Putamen (tissue), 1 donor: ENCODE measurements at places on chromosomes 7 and 10.

DNA sequence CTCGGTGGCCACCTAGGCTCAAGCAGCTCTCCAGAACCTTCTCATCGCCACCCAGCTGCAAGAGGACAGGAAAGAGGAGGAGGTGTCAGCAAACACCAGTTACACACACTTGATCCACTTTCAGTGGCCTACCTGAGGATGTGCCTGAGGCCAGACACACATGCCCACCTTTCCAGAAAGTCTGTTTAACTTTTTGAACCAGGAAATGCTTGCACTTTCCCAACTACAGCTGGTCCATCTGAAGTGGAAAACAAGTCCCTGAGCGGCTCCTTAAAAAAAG lies 15.7 kb upstream of the CYREN start:
- DNase-seq = no peak

DNA sequence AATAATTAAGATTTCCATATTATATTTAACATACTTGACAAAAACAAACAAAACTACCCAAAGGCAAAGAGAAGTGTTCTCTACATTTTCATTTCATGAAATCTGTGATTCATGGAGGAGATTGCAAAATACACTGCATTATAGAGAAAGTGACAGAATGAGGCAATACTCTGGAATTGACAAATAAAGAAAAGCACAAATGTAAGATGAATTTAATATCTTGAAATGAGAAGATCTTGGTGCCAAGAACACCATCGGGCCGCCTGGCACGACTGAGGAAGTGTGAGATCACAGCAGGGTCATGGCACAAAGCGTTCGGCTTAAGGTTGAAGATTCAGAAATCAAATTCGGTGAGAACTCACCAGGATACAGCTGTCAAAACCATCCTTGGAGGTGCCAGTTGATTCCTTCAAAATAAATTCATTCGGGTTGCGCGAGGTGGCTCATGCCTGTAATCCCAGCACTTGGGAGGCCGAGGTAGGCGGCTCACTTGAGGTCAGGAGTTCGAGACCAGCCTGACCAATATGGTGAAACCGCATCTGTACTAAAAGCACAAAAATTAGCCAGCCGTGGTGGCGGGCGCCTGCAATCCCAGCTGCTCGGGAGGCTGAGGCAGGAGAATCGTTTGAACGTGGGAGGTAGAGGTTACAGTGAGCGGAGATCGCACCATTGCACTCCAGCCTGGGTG lies 174.0 kb upstream of the PFKP start:
- no peak for DNase-seq

DNA sequence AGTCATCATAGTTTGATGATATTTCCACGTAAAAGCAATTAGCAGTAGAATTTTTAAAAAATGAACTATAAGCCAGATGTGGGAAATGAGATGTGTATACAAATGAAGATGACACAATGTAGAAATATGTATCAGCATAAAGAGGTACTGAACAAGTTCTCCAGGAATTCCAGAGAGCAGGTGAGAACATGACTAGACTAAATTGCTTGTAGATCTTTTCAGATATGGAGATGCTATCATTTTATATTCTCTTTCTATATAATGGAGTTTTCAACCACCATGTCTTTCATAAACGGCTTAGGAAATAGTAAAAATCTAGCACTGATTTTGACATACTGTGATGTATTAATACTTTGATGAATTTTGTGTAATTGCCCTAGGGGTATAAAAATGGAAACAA lies 130.9 kb downstream of the SEMA3D start:
- no peak for DNase-seq

DNA sequence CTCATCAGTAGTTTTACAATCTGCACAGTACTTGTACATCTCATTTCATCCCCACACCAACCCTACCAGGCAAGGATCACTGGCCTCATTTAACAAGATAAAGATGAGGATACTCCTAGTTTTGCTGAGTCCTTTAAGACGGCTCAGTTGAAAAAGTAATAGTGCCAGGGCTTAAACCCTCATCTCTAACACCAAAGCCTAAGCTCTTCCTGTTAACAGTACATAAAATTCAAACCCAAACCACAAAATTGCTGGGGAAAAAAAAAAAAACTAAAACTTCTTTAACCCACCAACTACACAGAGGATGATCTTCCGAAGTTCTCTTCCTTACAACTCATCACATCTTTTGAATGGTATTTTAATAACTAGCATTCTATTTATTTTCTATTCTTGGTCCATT lies 1.3 kb downstream of the SAR1A start:
- DNase-seq = no peak

- DNase-seq = no peak
These were observed 437.7 kb downstream of the AUTS2 start for GRCh38 chr7:70035955-70036354.

DNA sequence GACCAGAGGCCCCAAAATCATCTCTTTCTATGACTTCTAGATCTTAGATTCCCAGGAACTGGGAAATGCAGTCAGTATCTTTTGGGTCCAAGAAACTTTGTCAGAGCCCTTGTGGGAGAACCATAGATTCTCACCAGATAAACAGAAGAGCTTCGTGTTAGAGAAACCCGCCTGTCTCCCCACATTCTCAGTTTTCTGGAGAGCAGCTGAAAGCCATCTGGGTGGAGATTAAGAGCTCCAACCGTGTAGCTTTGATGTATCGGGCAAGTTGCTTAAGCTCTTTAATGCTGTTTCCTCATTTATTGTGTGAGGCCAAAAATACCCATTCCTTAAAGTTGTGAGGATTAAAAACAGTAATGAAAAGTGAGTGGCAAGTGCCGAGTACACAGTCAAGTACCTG lies 107.6 kb downstream of the WDR37 start:
- no peak for DNase-seq

DNA sequence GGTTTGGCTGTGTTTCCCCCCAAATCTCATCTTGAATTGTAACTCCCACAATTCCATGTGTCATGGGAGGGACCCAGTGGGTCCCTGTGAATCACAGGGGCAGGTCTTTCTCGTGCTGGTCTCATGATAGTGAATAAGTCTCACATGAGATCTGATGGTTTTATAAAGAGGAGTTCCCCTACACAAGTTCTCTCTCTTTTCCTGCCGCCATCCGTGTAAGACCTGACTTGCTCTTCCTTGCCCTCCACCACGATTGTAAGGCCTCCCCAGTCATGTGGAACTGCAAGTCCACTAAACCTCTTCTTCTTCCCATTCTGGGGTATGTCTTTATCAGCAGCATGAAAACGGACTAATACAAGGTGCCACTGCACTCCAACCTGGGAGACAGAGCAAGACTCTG lies 329.2 kb downstream of the TNS3 start:
- DNase-seq = no peak

GRCh38 chr7:114959931-114960330 lies 38.0 kb downstream of the MDFIC start:
- DNase-seq = no peak

DNA sequence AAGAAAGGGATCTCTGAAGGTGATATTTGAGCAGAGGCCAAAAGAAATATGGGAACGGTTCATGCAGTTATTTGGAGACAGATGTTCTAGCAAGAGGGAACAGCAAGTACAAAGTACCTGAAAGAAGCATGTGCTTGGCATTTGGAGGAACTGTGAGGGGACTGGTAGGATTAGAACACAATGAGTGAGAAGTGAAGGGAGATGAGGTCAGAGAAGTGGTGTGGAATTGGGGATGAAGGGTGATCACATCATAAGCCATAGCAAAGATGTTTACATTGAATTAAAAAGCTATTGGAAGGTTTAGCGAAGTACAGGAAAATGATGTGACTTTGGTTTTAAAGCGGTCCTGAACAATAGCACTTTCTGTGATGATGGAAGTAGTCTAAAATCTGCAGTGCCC lies 402.4 kb upstream of the LRGUK start:
- DNase-seq = no peak

DNA sequence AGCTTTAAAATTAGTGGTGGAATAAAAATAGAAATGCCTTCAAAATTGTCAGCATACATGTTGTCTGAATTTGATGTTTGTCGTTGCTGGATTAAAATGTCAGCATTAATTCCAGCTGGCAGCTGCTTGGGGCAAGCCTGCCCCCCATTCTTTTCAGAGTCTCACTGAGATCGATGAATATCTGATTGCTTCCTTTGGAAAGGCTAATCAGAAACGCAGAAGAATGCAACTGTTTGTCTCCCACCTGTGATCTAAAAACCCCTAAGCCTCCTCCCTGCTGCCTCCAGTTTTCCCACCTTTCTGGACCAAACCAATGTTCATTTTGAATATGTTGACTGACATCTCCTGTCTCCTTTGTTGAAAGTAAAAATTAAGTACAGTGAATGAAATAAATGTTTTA lies 27.9 kb upstream of the BNIP3 start:
- no peak for DNase-seq

GRCh38 chr10:50582766-50583762 lies 40.7 kb downstream of the SGMS1 start:
- no peak for DNase-seq

- DNase-seq = no peak
These were observed 231.4 kb downstream of the BMPER start for GRCh38 chr7:34136698-34137097.

DNA sequence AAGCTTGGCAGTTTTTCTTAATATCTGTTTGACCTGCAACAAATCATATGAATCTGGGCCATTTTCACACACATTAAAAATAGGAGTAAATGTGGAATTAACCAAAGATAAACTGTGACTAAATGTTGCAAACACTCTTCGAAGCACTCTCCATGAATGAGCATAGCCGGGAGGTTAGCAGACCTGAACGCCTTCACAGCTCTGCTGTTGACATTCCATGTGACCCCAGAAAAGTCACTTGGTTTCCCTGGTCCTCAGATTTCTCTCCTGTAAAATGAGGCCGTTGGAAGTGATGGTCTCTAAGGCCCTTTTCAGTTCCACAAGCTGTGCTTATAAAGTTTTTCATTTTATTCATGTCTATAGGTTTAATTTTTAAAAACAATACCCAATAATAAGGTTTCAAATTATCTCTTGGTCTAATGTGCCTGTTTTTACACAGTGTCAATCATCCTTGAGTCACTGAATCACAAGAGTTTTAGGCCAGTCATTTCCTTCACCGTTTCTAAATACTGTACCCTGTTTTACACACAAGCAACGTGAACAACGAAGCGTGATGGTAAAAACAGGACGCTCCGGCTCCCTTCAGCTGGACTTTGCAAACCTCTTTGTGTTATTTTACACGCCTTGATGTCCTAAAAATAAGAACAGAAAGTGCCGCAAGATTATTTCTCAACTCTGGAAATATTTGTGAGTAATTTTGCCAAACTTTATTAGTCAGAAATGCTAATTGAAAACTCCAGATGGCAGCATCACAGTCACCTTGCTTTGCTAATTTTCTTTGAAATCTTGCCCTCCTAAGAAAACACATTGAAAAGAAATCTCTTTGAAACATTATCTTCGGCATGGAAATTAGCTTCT lies 38.6 kb upstream of the MET start:
- DNase-seq = no peak

- no peak for DNase-seq
These were observed 21.8 kb upstream of the EIF5AL1 start for GRCh38 chr10:79490400-79491142.

DNA sequence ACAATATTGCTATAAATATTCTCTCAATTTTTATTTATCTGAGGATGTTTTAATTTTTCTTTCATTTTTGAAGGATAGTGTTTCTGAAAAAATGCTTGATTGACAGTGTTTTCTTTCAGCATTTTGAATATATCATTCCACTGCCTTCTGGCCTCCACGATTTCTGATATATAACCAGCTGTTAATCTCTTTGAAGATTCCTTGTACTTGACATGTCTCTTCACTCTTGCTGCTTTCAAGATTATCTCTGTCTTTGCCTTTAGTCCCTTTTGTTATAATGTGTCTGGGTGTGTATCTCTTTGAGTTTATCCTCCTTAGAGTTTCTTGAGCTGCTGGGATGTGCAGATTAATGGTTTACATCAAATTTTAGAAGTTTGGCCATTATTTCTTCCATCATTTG lies 22.8 kb upstream of the DNAJC1 start:
- no peak for DNase-seq

- DNase-seq = no peak
These were observed 143.2 kb upstream of the COBL start for GRCh38 chr7:51459809-51460208.

DNA sequence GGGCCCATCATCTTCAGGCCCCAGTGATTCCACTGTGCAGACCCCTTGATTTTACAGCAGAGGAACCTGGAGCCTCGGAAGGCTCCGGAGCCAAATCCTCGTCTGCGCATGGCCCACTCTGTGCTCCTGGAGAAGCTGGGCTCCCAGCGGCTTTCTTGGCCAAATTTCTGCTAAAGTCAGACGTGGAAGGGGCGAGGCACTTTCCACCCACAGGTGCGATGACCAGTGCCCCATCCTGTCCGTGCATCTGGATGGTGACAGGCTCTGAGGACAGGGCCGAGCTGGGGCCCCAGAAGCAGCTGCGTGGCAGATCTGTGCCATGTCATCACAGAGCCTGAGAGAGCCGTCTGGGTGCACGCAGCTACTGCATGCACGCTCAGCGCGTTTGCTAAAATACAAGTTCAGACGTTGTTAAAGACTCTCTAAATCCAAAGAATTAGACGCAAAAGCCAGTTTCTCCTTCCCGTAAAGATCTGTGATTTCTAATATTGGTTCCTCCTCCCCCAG lies 57.2 kb downstream of the JAKMIP3 start:
- DNase-seq = no peak

- no peak for DNase-seq
These were observed 31.7 kb downstream of the PSPH start for GRCh38 chr7:56019501-56019900.

- DNase-seq = no peak
These were observed 38.0 kb downstream of the CYTH3 start for GRCh38 chr7:6234384-6234783.

GRCh38 chr10:11581213-11581612 lies 30.2 kb downstream of the USP6NL start:
- no peak for DNase-seq

DNA sequence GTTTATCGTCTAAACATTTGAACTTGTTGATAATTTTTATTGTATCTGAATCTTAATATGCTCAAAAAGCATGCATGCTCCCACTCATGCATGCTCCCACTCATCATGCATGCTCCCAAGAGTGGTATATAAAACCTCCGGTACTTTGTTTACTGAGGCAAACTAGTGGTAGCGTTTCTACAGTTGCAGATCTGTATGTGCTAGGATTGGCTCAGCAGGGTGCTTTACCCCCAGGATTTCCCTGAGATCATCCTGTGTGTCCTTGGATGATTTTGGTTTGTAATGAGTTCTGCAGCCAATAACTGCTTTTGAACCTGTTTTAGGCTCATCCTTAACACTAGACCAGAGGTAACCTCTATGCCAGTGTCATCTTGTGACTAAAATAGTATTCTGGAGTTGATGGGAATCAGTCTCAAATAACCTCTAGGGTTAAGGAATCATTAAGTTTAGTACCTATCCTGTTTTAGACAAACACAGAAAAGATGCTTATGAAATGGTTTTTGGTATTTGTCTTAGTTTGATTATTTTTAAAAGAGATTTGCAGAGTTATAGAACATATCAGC lies 40.4 kb downstream of the PHTF2 start:
- DNase-seq = no peak

- DNase-seq = no peak
These were observed 75.2 kb downstream of the PLXDC2 start for GRCh38 chr10:19891429-19891828.

- DNase-seq = no peak
These were observed 61.1 kb upstream of the NPSR1 start for GRCh38 chr7:34596887-34597286.

GRCh38 chr7:114930829-114931655 lies 9.1 kb downstream of the MDFIC start:
- DNase-seq = no peak

- no peak for DNase-seq
These were observed 24.7 kb upstream of the AMZ1 start for GRCh38 chr7:2663121-2663886.
